Stimulated activated CD4-positive, alpha-beta T cell treated with anti-CD3 and anti-CD28 coated beads, Interleukin-2, amount 100 ng/mL, for 4 hours (primary cell): ENCODE measurements at places on chromosomes 7 and 10.

DNA sequence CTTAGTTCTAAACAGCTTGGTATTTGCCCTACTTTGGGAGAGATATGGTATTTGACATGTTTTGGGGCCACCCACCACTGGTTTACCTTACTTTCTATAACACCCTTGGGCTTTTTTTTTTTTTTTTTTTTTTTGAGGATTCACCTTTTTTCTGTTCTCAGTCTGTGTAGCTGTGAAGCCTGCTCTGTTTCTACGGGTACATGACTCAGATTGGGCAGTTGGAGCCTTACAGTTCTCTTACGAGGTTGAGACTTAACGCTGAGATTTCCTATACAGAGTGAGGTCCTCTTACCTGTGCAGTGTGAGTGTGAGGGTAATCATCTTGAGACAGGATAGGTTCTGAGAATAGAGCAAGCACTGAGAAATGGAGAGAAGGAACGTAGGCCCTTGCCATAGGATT is 77.5 kb downstream of the CDK13 start:
- no peak for DNase-seq

DNA sequence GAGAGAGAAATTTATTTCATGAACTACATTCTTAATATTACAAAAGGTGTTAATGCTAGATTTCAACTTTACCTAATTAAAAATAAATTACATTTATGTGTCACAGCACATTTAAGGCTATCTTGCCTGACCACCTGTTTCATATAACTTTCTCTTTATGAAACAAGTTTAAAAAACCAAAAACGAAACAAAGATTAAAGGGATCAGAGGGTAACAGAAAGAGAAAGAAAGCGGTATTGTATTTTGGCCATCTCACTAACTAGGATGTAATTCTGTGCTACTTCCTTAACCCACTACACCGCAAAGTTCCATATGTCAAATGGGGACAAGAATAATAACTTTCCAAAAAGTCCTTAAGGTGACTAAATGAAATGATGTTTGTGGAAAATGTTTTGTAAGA is 6.3 kb upstream of the RHOBTB1 start:
- DNase-seq: no peak

- no peak for DNase-seq
Measured at GRCh38 chr10:2509081-2509531, 558.2 kb upstream of the PFKP start.

GRCh38 chr7:123612024-123612423 is 10.4 kb downstream of the ASB15 start:
- DNase-seq: no peak

DNA sequence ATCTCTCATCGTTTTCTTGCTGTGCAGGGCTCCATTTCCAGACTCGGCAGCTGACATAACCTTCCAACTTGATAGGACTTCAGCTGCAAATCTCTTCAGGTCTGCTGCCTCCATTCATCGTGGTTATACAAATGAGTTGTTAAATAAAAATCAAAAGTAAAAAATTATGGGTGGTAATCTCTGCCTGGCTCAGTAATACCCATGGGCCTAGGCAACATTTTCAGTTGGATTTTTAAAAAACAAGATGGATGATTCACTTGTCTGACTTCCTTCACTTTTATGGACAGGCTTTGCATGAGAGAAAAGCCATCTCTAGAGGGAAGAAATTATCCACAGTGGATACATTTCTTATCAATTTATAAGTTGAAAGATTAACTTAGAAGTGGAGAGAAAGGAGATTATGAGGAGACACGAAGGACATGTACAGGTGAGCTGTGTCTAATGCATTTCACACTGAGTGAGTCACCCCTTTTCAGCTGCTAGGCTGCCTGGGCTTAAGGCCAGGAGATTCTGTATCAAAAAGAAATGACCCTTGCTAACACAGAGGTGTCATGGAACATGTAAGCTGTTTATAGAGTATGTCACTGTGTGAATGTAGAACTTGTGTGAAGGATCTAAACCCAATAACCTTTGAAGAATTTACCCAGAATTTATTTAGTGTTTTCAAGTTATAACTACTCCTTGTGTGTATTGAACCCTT is 495.1 kb downstream of the AUTS2 start:
- no peak for DNase-seq

GRCh38 chr10:118850418-118851061 is 95.8 kb upstream of the CACUL1 start:
- DNase-seq: peak; percentile 38

GRCh38 chr10:12592967-12593366 is 243.6 kb downstream of the CAMK1D start:
- DNase-seq: no peak

DNA sequence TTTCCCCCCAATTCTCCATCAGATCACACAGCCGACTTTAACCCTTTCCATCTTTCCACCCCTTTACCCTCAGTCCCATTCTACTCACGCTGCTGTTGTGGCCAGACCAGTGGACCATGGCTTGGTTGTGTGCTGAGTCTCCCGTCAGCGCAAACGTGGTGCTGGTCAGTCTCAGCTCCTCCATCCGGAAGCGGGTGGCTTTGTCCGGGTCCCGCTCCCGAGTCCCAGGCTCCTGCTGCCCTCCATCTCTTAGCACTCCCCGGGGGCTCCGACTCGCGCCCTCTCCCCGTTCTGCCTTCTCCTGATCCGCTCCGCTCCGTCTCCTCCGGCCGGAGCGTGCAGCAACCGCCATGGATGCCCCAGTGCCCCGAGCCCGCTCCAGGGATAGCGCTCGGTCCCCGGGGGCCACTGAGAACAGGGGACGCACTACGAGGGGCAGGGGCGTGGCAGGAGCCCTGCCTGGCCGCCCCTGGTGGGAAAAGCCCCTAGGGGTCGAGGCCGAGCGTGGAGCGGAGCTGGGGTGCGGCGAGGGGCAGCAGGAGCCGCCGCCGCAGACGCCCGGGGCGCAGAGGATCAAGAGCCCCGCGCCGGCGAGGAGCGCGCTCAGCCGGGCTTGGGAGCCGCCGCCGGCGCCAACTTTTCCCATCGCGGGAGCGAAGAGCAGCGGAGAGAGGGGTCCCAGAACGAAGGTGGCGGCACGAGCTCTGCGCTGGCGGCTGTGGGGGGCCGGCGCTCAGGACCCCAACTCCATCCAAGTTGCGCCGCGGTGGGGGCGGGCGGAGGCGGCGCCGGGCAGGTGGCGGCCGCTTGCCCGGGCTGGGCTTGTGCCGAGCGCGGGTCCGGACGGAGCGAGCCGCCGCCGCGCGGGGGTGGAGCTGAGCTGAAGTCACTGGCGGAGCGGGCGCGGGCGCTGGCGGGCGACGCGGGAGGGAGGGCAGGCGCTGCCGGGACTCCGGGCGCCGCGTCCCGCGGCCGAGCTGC is at the start of gene SORCS1:
SORCS1 (minus strand) TSS at position 826 of the 981 bp plus-strand sequence.
- DNase-seq: no peak

DNA sequence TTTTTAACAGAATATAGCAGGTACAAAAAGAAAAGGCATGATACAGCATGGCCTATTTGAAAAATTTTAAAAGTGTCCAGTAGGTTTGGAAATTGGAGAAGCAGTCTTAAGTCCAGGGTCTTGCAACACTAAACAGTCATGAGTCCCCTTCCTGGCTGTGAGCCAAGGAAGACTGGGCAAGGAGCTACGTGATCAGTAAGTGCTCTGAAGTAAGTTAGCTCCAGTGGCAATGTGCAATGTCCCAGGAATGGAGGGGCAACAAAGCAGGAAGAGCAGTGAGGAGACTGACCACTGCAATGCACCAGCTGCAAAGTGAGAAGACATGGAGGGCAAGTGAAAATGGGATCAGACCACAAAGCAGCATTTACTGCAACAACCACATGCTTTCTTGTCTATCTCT is 72.9 kb upstream of the GRID1 start:
- no peak for DNase-seq

DNA sequence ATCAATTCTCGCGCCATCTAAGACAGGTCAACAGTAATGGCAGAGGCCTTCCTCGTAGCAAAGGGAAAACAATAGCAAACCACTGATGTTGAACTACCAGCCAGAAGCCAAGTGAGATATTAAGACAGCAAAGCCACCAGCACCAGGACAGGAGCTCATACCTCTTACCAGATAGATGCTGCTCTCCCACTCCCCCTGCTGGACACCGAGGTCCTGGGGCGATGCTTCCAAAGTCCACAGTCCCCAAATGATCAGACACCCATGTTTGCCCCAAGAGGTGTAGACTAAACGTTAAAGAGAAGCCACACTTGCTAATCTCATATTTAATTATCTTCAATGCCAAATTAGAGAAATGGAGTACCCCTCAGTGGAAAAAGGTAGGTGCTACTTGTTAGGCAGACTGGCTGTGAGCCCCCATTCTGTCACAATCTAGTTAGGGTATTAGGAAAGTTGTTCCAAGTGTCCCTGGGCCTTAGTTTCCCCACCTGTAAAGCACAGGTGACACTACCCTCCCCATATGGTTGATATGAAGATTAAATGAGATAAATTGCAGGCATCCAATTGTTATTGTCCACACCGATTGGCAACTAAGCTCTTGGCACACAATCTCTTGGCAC is 39.9 kb downstream of the TOMM7 start:
- peak; percentile 56 for DNase-seq

- DNase-seq: no peak
Measured at GRCh38 chr7:17832820-17833355, 107.4 kb downstream of the SNX13 start.

DNA sequence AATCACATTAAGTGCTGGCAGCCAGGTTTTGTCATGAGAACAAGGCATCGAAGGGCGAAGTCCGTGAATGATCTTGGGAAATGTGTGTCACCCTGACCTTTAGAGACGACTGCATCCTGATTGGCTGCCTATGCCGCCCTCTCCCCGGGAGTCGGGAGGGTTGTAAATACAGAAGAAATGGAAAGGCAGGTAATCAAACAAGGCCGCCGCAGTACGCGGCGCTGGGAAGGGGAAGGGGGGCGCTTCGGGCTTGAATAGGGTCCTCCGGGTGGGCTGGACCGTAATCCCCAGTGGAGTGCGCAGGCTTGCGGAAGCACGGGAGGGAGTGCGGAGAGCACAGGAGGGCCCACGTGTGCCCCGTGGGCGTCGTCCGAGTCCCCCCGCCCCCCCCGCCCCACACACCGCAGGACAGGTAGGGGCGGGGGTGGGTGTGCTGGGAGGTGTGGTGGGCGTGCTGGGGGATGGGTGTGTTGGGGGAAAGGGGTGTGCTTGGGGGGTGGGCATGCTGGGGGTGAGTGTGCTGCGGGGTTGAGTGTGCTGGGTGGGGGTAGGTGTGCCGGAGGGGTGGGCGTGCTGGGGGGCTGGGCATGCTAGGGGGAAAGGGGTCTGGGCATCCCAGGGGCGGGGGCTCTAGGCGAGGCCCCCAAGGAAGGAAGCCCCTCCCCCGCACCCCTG is 169.4 kb downstream of the ARHGAP12 start:
- DNase-seq: peak; percentile 75

DNA sequence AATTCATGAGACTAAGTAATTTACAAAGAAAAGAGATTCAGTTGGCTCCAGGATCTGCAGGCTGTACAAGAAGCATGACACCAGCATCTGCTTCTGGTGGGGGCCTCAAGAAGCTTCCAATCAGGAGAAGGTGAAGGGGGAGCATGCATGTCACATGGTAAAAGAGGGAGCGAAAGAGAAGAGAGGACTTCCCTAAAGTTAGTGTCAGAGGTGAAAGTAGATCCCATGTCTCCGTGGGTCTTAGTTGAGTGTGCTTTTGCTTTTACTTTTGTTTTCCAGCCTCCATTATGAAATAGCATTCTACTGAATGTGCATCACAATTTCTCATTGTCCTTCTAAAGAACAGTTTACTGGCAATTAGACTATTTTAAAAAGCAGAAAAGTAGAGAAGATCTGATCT is 213.6 kb upstream of the FZD1 start:
- no peak for DNase-seq

- DNase-seq: no peak
Measured at GRCh38 chr7:132580277-132580676, 4.0 kb upstream of the PLXNA4 start.

GRCh38 chr10:35564341-35564968 is 40.7 kb upstream of the GJD4 start:
- DNase-seq: no peak

GRCh38 chr10:52740913-52741675 is 31.5 kb downstream of the MBL2 start:
- DNase-seq: no peak

DNA sequence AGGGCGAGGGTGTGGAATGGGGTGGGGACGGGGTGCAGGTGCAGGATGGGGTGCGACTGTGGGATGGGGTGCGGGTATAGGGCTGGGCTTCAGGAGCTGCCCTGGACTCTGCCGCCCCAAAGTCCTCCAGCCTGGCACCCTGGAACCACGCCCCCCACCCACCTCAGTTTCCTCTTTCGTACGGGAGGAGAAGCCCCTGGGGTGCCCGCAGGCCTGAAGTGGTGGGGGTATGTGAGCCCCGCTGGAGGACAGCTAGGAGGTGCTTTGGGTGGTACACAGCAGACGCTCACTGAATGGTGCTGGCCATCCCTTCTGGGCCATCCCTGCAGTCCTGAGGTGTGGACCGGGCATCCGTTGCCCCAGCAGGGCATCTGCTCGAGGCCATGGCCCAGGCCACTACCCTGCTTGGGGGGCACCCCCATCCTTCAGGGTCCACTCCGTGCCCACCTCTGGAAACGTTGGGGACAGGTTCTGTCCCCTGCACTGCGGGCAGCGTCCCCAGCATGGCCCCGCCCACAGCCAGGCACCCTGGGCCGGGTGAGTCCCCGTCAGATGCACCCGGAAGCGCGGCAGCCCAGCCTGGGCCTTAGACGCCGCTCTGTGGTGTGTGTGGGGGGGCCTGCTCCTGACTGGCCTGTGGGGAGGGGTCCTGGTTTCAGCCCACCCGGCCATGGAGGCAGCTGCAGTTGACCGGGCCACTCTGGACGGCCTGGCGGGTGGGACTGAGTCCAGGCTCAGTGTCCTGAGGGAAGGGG is 41.6 kb downstream of the UNCX start:
- no peak for DNase-seq

DNA sequence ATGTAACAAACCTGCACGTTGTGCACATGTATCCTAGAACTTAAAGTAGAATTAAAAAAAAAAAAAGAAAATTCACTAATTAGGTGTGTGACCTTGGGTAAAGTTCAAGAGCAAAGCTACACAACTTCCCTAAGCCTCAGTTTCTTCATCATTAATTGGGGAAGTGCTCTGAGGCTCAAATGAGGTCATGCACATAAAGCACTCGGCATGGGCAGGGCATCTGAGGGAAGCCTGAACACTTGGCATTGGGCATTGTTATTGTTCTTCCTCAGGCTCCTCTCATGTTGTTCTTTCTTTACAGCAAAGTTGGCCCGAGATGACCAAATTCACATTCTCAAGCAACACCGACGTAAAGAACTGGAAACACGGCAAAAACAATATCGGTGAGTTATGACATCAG is 21.5 kb downstream of the ALOX5 start:
- no peak for DNase-seq

DNA sequence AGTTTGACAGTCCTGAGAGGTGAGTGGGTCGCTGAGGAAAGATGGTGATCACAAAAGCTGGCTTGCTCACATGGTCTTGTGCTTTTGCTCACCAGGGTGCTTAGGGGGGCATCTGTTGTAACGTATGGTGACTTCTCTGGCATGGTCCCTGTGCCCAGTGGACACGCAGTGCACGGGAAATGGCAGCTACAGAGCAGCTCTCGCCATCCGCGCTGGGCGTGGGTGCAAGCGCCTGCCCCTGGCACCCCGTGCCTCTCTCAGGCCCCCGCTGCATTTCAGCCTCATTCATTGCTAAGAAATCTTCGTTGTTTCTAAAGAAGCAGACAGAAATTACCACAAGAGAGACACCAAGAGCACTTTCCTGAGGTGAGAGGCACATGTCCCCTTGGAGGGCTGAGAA is 101.2 kb downstream of the FANK1 start:
- no peak for DNase-seq
